ENCODE measurements at places on chromosomes 7 and 10. TPM values are rescaled to one million over a fixed set of nuclear protein-coding genes. Genes with fewer than 3 reads are reported as not detected.

The C7orf33 gene
- total RNA-seq, result not detected

The PIK3CG gene
- 8.0 TPM for total RNA-seq

The GPR15LG gene
- total RNA-seq, result 1.5 TPM

The TMEM26 gene
- total RNA-seq, result not detected

The ALKBH4 gene
- 14.8 TPM for total RNA-seq

The FAS gene
- total RNA-seq, result 61.1 TPM

The OR6B1 gene
- total RNA-seq, result not detected

- H3K27me3 ChIP-seq, result no peaks in the 10 kb centered on the region
- H3K27ac ChIP-seq, result no peak overlapping the region
- DNase-seq, result no peak
- H3K4me3 ChIP-seq, result no peak overlapping the region
- H3K36me3 ChIP-seq, result no peaks in the 10 kb centered on the region
- H3K4me1 ChIP-seq, result no peaks in the 10 kb centered on the region
These were observed 239.7 kb upstream of the KLF6 start for GRCh38 chr10:4024516-4025245.

- H3K36me3 ChIP-seq, result peaks cover 7% of the 10 kb centered on the region
- peak overlapping the region; percentile 99 for H3K27ac ChIP-seq
- no peaks in the 10 kb centered on the region for H3K27me3 ChIP-seq
- DNase-seq, result peak; percentile 96
These were observed 6.4 kb downstream of the AGBL3 start for GRCh38 chr7:134992626-134993179.

DNA sequence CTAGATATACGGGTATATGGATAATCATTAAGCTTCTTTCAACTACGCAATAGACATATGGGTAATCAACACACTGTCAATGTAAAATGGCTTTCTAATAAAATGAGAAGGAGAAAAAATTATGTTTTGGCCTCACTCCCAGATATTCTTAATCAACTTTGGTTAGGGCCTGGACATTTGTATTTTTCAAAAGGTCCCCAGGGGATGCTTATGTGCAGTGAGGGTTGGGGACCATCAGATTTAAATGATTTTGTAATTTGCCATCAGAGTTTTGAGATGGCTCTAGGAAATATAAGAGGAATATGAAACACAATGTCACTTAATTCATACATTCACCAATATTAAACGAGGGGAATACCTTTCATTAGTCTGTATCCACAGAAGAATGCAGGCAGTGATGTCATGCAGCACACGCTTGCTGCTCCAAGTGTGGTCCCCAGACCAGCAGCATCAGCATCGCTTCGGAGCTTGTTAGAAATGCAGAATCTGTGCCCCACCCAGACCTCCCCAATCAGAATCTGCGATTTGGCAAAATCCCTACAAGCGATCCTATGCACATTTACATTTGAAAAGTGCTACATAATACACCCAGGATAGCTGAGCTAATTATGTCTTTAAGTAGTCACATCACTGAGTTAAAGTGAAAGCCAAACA lies 75.1 kb downstream of the INHBA start:
- no peaks in the 10 kb centered on the region for H3K36me3 ChIP-seq
- H3K4me3 ChIP-seq, result no peak overlapping the region
- H3K4me1 ChIP-seq, result no peaks in the 10 kb centered on the region
- H3K27me3 ChIP-seq, result no peaks in the 10 kb centered on the region
- no peak overlapping the region for H3K27ac ChIP-seq
- DNase-seq, result no peak

DNA sequence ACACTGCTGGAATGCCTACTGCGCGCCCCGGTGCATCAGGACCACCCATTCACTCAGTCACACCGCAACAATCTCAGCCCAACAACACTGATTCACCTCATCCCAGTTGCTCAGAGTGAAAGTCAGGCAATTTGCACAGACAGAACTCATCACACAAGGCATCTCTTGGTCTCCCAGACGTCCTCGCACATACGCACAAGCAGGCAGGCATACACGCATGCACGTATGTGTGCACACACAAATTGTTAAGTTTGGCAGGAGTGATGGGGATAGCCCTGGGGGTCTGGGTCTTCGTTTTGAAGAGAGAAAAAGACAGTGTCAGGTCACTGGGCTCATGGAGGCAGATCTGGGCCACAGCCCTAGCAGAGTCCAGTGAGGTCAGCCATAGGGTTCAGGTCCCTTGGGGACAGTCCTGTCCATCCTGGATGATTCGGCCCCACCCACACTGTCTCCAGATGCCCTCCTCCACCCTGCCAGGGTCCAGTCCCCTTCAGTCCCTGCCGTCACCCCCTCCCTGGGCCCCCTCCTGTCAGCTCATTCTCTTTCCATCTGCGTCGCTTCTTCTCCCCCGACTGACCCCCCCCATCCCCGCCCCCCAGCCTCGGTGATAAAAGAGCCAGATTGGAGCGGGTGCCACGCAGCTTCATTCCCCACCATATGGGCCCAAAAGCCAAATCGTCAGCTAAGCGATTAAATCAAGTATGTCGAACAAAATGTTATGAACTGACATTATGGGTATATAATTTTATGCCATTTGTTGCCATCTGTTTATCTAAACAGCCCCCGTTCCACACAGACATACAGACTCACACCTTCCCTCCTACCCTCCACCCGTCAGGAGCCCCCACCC lies 48.5 kb upstream of the SLF2 start:
- no peak for DNase-seq
- peaks cover 12% of the 10 kb centered on the region for H3K27me3 ChIP-seq
- H3K27ac ChIP-seq, result no peak overlapping the region
- no peaks in the 10 kb centered on the region for H3K36me3 ChIP-seq
- no peak overlapping the region for H3K4me3 ChIP-seq

DNA sequence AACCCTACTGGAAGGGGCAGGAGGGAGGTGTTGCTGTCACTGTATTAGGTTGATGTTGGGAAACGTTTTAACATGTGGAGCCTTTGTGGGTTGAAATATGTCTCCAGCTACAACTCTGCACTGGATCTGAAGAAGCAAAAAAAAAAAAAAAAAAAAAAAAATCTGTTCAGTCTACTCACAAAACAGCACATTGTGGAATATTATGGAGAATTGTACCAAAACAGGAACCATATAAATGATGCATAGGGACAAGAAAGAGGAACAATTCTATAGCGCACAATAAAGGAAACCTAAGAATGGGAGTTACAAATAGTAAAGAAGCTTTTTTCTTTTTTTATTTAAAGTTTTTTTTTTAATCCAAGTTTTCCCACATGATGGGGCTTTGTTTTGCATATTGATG lies 63.8 kb downstream of the CCSER2 start:
- H3K27ac ChIP-seq, result no peak overlapping the region
- no peaks in the 10 kb centered on the region for H3K4me1 ChIP-seq
- H3K36me3 ChIP-seq, result no peaks in the 10 kb centered on the region

GRCh38 chr10:21372651-21373410 lies 152.7 kb downstream of the SKIDA1 start:
- DNase-seq, result peak; percentile 50
- H3K27me3 ChIP-seq, result no peaks in the 10 kb centered on the region
- no peaks in the 10 kb centered on the region for H3K36me3 ChIP-seq
- no peak overlapping the region for H3K4me3 ChIP-seq
- H3K27ac ChIP-seq, result no peak overlapping the region

DNA sequence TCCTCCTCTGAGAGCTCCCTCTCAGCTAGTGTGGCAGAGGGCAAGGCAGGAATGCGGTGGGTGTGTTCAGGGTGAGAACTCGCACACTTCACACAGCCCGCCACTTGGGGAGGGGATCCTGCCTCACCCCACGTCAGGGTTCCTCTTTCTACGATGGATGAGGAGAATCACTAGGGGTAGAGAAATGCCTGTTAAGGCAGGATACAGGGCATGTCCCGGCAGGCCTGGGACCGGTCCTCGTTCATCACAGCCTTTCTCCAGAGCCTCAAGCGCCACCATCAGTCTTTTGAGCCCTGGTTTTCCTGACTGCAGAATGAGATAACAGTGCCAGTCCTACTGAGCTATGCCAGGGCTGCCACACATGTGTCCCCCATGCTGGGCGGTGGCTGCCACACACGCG lies 546.7 kb upstream of the ADARB2 start:
- H3K27me3 ChIP-seq, result no peaks in the 10 kb centered on the region
- no peak overlapping the region for H3K27ac ChIP-seq
- H3K4me1 ChIP-seq, result no peaks in the 10 kb centered on the region
- no peak for DNase-seq

- no peak for DNase-seq
- no peak overlapping the region for H3K4me3 ChIP-seq
- H3K27ac ChIP-seq, result no peak overlapping the region
- peaks cover 10% of the 10 kb centered on the region for H3K4me1 ChIP-seq
These were observed 2.7 kb downstream of the LRRC20 start for GRCh38 chr10:70379581-70380176.

DNA sequence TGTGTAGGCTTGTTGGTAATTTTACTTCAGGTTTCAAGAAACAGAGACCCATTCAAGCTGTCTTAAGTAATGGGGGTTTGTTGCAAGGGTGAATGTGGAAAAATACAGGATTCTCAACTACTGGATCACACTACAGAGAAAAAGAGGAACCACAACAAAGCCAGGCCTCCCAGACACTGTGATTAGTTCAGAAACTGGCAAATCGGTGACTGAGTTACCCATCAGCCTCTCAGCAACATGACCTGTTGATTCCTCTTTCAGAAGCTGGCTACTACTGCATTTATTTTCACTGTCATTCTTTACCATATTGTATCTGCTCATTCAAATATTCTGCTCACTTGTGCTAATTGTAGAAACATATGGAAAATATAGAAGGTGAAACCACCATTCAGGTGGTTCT lies 16.0 kb downstream of the CCDC71L start:
- no peaks in the 10 kb centered on the region for H3K4me1 ChIP-seq
- H3K4me3 ChIP-seq, result no peak overlapping the region
- no peaks in the 10 kb centered on the region for H3K36me3 ChIP-seq
- DNase-seq, result no peak

- no peak for DNase-seq
- H3K4me3 ChIP-seq, result no peak overlapping the region
- peaks cover 18% of the 10 kb centered on the region for H3K36me3 ChIP-seq
- peaks cover 8% of the 10 kb centered on the region for H3K4me1 ChIP-seq
These were observed 7.5 kb downstream of the GDI2 start for GRCh38 chr10:5805711-5806110.

DNA sequence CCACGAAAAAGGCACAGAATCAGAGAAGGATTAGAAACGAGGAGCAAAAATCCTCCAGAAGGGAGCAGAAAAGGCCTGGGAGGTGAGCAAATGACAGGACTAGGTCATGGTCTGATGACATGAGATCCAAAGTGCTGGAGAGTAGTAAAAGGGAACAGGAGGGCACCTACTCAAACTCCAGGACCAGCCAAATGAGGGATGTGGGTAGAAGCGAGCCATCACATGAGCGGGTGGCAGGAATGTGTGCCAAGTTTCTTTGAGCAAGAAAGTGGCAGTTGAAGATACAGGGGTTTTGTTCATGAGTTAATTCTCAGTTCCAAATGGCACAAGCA lies 112.6 kb downstream of the RNF32 start:
- no peak overlapping the region for H3K4me3 ChIP-seq
- peaks cover 9% of the 10 kb centered on the region for H3K4me1 ChIP-seq
- no peak for DNase-seq
- H3K36me3 ChIP-seq, result peaks cover 2% of the 10 kb centered on the region

DNA sequence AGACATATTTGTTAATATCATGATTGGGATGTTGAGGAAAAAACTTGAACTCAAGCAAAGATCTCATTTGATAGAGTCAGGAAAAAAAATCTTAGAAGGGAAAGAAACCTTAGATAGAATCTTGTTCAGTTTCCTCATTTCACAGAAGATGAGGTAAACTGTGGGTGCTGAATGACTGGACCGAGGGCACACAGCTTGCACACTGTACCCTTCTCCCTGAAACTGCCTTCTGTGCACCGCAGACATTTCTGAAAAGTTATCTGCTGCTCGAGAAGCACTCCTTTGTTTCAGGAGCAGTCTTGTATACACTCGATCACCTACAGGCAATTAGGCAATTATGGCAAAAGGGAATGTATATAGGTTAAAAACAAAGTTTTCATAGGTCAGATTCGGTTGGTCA lies 167.4 kb downstream of the SKAP2 start:
- H3K4me3 ChIP-seq, result no peak overlapping the region
- H3K36me3 ChIP-seq, result no peaks in the 10 kb centered on the region
- no peak for DNase-seq
- no peak overlapping the region for H3K27ac ChIP-seq

DNA sequence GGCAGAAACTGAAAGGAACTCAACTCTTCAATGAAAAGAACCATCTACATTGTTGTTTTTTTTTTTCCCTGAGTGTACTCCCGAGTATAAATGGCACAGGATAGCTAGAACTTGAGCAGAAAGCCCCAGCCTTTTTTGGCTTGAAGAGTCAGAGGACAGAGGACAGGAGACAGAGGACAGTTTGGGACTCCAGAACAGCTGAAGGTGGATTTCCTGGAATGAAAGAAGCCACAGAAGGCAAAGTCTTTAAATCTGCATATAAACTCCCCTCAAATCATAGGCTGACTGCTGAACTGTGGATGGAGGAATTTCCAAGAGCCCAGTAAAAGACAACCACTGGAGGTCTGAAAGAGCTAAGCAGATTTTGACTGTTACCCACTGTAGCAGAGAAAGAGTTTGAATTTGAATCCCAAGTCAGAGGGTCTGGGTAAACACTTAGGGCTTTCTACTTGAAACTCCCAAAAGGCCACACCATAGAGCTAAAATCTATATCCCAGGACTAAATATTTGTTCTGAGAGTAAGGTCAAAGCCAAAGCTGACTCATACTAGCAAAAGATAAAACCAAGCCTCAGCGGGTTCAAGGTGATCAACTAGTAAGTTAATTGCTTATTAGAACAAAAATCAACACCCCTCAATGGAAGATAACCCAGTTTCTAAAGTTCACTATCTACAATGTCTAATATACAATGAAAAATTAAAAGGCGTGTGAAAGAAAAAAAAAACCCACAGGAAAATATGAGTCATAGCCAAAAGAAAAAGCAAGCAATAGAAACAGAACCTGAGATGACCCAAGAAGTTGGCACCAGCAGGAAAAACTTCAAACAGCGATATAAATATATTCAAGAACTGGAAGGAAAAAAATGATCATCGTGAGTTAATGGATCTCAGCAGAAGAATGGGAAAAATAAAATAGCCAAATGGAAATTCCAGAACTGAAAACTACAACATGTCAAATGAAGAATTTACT lies 1.8 kb upstream of the OPN1SW start:
- no peaks in the 10 kb centered on the region for H3K36me3 ChIP-seq
- no peak overlapping the region for H3K4me3 ChIP-seq
- H3K27ac ChIP-seq, result no peak overlapping the region
- no peaks in the 10 kb centered on the region for H3K27me3 ChIP-seq

GRCh38 chr10:96826438-96826837 lies 5.7 kb upstream of the LCOR start:
- DNase-seq, result no peak
- H3K27ac ChIP-seq, result no peak overlapping the region
- no peaks in the 10 kb centered on the region for H3K36me3 ChIP-seq
